CD4-positive, alpha-beta T cell (primary cell): ENCODE measurements at places on chromosomes 12 and 14. TPM values are rescaled to one million over a fixed set of nuclear protein-coding genes. Genes with fewer than 3 reads are reported as not detected.

GRCh38 chr14:36241183-36241582, 64.7 kb upstream of the PTCSC3 start:
- H3K4me1 ChIP-seq: no peaks in the 10 kb centered on the region
- H3K27ac ChIP-seq: no peak overlapping the region
- no peak overlapping the region for H3K4me3 ChIP-seq
- DNase-seq: no peak
- H3K27me3 ChIP-seq: no peaks in the 10 kb centered on the region

DNA sequence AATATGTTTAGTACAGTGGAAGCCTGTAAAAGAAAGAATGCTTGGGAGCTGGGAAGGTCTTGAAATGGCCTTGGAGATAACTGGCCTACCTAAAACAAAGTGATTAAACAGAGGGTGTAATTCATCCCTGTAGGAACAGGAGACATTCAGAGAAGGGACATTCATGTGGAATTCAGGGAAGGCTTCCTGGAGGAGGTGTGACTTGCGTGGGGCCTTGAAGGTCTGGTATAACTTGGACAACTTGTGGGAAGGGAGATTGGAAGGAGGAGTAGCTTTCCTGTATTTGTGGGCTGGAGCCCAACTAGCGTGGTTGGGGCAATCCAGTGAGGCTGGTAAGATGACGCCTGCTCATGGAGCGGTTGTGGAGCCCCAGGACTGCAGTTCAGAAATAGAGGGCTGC, 156.4 kb downstream of the AACS start:
- H3K27me3 ChIP-seq: peaks cover 8% of the 10 kb centered on the region
- H3K4me1 ChIP-seq: no peaks in the 10 kb centered on the region
- DNase-seq: no peak
- H3K4me3 ChIP-seq: no peak overlapping the region

Gene FOXN4
- not detected for total RNA-seq

DNA sequence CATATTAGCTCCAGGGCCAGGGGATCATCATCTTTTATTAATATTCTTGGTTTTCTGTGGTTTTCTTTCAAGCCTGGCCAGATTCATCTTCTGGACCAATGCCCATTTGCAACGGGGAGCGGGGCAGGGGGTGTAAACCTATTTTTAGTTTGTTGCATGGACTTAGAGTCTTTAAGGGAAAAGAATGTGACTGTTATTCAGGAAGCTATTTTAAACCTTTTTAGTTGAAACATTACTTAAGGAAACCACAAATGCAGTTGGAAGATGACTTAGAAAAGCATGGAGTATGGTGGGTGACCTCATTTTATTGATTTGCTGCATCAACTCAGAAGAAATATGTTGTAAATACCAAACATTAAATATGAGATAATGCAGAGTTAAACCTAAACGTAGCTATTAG, 368.4 kb upstream of the E2F7 start:
- H3K4me3 ChIP-seq: no peak overlapping the region
- no peak overlapping the region for H3K27ac ChIP-seq
- no peaks in the 10 kb centered on the region for H3K36me3 ChIP-seq
- DNase-seq: no peak
- no peaks in the 10 kb centered on the region for H3K27me3 ChIP-seq
- no peaks in the 10 kb centered on the region for H3K4me1 ChIP-seq

- no peaks in the 10 kb centered on the region for H3K27me3 ChIP-seq
- no peaks in the 10 kb centered on the region for H3K36me3 ChIP-seq
- no peaks in the 10 kb centered on the region for H3K4me1 ChIP-seq
- no peak for DNase-seq
- no peak overlapping the region for H3K27ac ChIP-seq
Observed at GRCh38 chr14:58777541-58777979, 139.8 kb downstream of the DACT1 start.

DNA sequence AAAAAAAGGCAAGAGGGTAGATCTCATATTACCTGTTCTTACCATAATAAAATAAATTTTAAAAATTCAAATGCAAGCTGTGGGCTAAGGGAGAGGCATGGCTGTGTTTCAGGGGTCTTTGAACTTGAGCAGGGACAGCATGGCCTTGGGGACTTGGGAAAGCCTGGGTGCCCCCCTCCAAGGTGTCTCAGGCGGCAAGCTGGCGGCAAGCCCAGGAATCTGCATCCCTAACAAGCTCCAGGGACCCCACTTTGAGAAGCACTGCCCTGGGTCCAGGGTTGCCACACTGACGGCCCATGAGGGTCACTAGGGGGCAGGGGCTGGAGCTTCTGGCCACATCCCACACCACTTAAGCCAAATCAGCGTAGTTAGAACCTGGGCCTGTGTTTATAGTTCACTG, 193.8 kb downstream of the SLC15A4 start:
- H3K36me3 ChIP-seq: no peaks in the 10 kb centered on the region
- H3K27ac ChIP-seq: no peak overlapping the region
- DNase-seq: no peak
- H3K27me3 ChIP-seq: no peaks in the 10 kb centered on the region

DNA sequence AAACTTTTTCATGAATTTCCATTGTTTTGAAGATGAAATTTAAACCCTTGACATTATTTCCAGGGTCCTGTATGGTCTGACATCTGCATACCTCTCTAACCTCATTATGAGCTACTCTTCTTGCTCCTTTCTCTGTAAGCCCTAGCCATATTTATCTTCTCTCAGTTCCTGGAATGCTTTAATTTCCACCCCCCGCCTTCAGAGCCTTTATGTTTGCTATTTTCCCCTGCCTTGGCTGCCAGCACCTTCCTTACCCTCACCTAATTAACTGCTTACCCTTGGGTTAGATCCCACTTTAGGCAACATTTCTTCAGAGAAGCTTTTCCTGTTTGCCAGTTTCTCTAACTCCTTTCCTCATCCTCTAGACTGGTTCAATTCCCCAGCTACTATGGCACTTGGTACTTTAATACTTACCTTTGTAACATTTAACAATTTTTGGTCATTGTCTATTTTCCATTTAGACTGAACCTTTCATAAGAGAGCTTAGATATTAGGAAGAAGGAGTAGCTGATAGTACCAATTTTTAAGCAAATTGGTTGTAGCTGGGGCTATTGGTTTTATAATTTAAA, 6.0 kb downstream of the STYX start:
- DNase-seq: no peak
- no peaks in the 10 kb centered on the region for H3K27me3 ChIP-seq
- H3K27ac ChIP-seq: no peak overlapping the region
- H3K4me3 ChIP-seq: no peak overlapping the region
- H3K4me1 ChIP-seq: peaks cover 43% of the 10 kb centered on the region

- H3K27me3 ChIP-seq: no peaks in the 10 kb centered on the region
- H3K36me3 ChIP-seq: no peaks in the 10 kb centered on the region
- DNase-seq: no peak
- no peak overlapping the region for H3K27ac ChIP-seq
- no peak overlapping the region for H3K4me3 ChIP-seq
Observed at GRCh38 chr12:27422697-27423096, 23.8 kb upstream of the SMCO2 start.
